ENCODE measurements at places on chromosomes 1 and 21.

DNA sequence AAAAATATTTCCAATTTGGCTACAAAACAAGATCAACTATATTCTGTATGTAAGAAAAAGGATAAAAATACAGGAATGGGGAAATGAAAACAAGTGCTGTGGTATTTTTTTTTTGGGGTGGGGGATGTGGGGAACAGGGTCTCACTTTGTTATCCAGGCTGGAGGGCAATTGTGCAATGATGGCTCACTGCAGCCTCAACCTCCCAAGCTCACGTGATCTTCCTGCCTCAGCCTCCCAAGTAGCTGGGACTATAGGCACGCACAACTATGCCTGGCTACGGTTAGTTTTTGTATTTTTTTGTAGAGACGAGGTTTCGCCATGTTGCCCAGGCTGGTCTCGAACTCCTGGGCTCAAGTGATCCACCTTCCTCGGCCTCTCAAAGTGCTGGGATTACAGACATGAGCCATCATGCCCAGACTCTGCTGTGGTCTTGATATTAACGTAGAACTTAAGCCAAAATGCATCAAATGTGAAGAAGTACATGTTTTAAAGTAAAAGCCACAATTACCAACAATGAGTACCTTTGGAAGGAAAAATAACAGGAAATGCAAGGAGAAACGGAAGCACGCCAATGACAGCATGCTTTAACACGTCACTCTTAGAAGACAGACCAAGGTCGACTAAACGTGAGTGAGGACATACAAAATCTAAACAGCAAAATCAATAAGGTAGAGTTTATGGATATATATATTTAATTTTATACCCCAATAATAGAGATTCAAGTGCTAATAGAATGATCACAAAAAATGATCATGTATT lies 8.8 kb upstream of the ABCB10 start:
- DNase-seq, result no peak

DNA sequence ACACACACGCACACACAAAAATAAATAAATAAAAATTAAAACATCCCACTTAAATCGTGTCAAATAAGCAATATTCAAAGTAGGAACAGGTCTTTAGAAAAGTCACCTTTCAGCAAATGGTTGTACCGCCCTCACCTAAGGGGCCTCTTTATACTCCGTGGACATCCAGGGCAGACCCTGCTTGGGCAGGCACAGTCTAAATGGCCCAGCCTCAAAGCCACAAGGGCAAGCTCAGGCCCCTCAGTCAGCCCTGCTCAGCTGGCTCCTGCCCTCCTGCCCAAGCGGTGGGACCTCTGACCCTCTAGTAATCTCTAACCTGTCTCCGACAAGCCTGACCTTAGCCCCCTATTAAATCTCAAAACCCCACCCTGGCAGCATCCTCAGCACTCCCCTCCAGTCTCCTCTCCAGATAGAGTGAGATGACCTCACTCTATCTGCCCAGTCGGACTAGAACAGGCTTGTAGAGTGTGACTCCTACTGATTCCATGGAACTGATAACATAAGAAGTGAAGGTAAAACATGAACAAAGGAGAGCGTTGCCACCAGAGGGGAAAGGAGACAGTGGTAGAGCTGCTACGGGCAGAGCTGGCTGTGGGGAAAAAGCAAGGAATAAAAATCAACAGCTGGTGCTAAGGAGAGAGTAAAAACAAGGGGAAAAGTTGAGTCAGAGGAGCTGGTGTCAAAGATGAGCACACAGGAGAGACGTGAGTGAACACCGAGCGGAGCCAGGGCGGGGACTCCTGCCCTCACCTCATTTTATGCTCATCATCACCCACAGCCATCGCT lies 36.0 kb downstream of the SIPA1L2 start:
- DNase-seq, result no peak

- peak; percentile 73 for DNase-seq
These were observed 73.2 kb upstream of the ABCG1 start for GRCh38 chr21:42145569-42146272.

- DNase-seq, result no peak
These were observed 32.7 kb upstream of the GRHL3 start for GRCh38 chr1:24286246-24287010.

DNA sequence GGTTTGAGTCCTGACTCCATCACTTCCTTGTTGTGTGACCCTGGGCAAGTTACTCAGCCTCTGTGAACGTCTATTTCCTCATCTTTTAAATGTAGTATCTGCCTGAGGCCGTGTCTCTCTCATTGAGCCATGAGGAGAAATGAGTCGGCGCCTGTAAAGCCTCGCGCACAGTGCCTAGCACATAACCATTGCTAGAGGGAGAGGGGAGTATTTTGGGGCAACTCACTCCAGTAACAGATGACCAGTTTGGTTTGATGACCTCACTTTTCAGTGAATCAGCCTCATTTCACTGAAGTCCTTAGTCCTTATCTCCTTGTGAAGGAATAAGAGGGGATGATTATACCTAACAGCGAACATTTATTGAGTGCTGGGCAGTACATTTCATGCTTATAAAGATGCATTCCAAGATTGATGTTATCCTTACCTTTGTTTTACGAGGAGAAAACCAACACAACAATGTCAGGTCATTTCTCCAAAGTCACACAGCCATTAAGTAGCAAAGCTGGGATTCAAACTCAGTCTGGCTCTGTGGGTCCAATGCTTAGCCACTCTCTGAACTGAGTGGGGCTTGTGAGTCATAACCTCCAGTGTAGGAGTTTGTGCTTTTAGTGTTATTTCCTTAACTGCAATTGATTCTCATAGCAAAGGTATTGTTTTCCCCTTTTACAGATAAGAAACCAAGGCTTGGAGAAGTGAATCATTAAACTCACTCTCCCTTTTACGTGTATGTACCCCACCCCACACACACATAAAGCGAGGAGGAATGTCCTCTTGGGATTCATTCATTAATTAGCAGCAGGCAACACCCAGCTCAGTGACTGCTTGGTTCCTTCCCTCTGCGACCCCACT lies 25.9 kb downstream of the KCNC4 start:
- peak; percentile 51 for DNase-seq

DNA sequence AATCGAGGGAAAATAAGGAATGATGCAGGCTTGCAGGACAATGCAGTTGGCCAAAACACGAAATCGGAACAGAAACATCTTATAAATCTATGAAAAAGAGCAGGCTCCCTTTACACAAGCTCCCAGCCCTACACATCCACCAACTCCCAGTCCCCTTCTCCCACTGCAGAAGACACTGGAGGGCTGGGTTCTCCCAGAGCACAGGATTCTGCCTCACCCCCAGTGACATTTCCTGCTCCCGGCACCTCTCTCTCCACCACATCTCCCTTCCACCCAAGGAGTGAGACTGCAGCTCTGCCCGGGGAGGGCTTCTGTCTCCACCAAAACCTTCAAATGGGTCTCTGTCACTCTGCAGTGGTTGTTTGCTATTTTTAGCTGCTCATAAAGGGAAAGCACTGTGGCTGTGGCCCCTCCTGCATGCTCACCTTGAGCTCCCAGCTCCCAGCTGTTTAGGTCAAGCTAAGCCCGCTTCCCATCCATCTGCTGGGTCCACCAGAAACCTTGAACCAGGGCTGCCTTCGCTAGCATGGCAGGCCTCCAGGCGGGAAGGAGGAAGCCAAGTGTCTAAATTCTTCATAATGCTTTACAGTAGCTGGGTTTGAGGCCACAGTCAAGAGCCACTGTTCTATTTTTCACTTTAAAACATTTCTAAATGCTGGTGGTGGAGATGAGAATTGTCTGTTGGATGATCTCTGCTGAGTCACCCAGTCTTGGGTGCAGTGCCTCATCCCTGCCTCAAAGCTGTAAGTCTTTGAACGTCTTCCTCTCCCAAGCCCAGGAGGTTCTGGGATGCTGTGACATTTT lies 3.3 kb upstream of the C2CD2 start:
- DNase-seq, result no peak

DNA sequence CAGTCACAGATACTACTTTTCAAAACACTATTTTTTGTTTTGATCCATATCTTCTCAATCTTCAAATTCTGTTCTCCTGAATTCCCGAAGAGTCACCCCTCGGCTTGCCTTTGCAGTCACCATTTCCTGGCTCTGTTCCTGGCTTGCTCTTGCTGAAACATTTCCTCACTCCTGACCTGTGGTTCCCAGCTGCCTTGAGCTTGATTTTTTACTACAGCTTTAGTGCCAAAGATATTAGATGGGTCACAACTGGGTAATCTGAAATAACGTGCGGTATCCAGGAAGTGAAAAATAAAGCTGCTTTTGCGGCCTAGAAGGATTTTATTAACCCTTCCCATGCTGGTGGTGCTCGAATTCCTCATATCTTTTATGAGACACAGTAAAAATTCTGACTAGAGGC lies 318.8 kb downstream of the PCP4 start:
- no peak for DNase-seq

DNA sequence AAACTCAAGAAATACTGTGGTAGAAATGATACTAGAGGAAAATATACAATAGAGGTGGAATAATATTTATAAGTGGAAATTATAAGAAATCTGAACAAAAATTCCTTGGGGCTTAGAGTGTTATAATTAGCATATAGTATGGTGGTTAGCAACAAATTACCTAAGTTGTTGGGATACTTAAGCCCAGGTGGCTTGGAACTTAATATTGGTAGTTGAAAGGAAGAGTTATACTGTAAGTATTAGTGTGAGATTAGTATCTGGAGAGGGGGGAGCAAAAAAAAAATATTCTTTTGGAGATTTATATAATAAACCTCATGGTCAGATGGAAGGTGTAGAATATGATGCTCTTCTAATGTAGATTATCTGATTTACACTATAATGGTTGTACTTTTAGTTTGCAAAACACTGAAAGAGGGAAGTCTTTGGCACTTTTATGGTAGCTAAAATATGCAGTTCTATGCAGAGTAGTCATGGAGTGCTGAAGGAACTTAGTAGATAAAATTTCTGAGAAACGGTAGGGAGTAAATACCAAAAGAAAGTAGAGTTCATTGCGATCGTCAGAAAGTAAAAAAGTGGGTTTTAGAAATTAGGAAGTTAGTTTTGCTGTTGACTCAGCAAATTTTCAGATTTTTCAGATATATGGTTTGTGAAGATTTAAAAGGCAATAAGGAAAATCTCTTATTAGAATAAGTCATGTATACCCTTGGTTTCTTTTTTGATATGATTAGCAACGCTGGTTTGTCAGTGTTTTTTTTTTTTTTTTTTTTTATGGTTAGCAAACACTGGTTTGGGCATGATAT lies 45.7 kb downstream of the MTF2 start:
- DNase-seq, result no peak

DNA sequence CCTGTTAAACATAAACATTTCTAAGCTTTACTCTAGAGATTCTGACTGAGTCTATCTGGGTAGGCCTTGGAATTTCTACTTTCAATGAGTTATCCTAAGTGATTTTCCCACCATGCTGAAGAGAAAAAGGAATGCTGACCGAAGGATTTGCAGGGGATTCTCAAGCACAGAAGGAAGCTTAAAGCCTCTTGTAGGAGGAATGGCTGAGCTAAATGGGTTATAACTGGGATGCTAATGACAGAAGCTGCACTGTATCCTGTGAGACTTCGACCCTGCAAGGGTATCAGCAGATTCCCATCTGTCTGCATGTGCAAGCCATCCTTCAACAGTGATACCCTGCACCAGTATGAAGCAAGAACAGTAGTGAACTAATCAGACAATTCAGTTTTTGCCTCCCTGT lies 35.4 kb downstream of the SLC35D1 start:
- DNase-seq, result no peak

DNA sequence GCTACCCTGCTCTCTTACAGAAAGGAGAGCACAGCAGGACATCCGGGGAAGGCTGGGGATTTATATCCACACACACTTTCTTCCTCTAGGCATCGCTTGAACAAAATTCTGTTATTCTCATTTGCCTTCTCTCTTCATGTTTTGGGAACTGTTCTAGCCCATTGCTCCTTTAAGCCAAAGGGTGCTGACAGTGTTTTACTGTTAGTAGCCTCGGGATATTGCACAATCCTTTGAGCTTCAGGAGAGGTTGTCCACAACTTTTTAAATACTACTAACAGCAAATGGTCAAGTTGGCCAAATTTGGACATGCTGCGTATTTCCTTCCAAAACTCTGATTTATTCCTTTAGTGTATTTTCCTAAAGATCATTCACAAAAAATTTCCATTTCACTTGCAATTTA lies 579.2 kb upstream of the RGS18 start:
- no peak for DNase-seq

DNA sequence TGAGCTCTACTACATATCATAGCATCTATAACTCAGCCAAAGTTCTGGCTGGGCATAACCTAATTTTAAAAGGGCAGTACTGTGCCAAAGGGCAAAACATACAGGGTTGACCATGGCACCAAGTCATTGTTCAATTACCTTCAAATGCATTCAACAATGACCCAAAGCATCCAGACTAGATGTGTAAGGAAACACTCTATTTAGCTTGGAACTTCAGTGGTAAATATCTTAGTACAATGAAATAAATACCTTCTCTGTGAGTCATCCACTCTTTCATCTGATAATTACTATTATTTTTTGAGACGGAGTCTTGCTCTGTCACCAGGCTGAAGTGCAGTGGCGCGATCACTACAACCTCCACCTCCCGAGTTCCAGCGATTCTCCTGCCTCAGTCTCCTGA lies 70.0 kb downstream of the NVL start:
- no peak for DNase-seq

GRCh38 chr1:202680586-202681352 lies 29.5 kb downstream of the SYT2 start:
- DNase-seq, result no peak

DNA sequence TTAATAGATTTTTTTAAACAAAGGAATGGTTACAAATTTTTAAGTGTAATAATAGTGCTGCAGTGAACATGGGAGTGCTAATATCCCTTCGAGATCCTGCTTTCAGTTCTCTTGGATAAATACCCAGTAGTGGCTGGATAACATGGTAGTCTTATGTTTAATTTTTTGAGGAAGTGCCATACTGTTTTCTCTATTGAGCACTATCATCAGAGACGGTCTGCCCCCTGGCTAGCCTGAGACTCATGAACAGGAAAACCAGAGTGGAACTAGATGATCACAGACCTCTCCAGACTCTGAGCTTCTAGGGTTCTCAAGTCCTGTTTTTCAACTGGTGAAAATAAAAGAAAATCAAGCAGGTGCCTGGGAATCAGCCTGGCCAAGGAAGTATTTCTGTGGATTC lies 97.3 kb upstream of the MARK1 start:
- DNase-seq, result no peak

- DNase-seq, result no peak
These were observed 2.5 kb downstream of the PHLDA3 start for GRCh38 chr1:201466492-201466891.

DNA sequence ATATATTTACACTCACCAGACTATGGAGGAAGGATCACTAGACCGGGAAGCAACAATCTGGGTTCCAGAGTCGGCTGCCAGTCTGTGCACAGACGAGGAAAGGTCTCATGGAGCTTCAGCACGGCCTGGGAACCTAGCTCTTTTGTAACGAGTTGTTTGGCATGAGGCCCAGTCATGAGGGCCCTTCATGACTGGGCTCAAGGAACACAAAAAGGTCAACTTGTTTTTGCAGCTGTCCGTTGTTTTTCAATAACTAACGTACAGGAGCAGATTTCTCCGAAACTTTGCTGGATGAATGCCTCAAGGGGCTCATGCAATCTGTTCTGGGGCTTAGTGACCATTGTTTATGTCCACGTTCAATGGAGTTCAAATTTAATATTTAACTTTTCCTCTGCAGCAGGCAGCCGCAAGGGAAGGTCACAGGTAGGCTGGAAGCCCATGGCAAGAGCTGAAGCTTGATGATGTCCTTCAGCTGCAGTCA lies 5.9 kb upstream of the STUM start:
- DNase-seq, result no peak

- no peak for DNase-seq
These were observed 172.7 kb downstream of the PATJ start for GRCh38 chr1:61914823-61915482.
